Astrocyte of the hippocampus (primary cell): ENCODE measurements at places on chromosomes 4 and X.
A peak's percentile ranks its signal among the peaks of the same experiment; 100 is the strongest.

GRCh38 chr4:90328558-90328957 is 201.4 kb downstream of the CCSER1 start:
- peak; percentile 51 for DNase-seq

DNA sequence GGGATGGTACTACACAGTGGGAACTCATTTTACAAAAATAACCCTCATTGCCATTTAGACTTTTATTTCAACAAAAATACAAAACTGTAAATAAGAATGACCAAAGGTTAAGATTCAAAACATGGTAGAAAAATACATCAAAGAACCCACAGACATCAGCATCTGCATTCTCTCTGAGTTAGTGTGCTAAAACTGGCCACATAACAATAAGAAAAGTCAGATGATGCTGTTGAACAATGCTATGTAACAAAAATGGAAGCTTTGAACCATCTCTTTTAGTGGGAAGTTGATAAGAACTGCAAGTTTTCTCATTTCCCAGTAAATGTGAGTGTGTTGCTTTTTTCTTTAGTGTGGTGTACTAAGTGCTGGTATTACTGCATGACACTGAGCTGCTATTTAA is 888.4 kb upstream of the EPHA5 start:
- DNase-seq = peak; percentile 45

- no peak for DNase-seq
Observed at GRCh38 chrX:82534086-82534597, 973.9 kb upstream of the POU3F4 start.

GRCh38 chr4:146577111-146577510 is 55.4 kb upstream of the SLC10A7 start:
- peak; percentile 40 for DNase-seq

- peak; percentile 59 for DNase-seq
Observed at GRCh38 chr4:157115613-157116335, 39.8 kb downstream of the GLRB start.

GRCh38 chrX:123184866-123185276 is 793 bp downstream of the GRIA3 start:
- DNase-seq = peak; percentile 58

DNA sequence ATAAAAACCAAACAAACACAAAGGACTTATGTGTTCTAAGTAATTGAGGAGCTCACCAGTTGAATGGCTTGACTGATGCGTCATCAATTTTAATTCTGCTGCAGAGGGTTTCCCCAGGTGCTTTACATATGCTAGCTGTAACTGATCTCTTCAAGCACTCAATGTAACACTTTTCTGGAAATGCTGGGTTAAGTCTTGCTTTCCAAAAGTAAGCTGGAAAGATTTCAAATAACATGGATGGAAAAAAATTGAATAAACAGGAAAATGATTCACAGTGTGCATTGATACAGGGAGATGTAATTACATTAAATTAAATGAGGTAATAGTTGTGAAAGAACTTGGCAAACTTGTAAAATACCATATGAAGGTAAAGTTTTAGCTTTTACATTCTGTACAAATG is 186.7 kb upstream of the WDFY3 start:
- DNase-seq = no peak

DNA sequence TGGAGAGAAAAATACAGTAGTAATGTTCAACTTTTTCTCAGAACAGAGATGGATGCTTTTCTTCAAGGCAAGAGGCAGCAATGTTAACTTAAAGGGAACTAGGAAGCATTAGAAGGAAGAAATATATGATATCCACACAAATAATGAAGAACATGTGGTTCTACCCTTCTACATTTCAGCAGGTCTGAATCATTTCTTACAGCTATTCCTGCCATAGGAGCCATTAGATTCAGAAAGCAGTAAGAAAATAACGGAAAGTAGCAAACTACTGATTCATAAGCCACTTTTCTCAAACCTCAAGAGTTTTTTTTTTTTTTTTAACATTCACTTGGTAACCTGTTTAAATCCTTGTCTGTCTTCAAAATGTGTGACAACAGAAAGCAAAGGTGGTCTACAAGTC is 1251.6 kb upstream of the AGA start:
- DNase-seq = peak; percentile 3
